ENCODE measurements at places on chromosomes 13 and 19.

GRCh38 chr13:110812121-110812868, 98.8 kb downstream of the ING1 start:
- no peak for DNase-seq

DNA sequence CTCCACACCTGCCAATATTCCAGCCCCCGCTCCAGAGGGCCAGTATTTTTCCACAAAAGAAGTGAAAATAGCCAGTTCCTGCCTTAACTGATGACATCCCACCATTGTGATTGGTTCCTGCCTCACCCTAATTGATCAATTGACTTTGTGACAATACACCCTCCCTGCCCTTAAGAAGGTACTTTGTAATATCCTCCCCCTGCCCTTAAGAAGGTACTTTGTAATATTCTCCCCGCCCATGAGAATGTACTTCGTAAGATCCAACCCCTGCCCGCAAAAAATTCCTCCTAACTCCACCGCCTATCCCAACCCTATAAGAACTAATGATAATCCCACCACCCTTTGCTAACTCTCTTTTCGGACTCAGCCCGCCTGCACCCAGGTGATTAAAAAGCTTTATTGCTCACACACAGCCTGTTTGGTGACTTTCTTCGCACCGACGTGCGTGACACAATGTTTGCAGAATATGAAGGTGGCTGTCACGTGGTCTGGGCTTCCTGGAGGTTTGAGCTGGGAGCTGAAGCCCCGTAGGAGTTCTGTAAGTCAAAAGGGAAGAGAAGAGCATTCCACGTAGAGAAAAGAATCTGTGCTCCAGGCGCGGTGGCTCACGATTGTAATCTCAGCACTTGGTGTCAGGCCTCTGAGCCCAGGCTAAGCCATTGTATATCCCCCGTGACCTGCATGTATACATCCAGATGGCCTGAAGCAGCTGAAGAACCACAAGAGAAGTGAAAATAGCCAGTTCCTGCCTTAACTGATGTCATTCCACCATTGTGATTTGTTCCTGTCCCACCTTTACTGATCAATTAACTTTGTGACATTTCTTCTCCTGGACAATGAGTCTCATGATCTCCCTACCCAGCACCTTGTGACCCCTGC, 6.2 kb upstream of the FUT3 start:
- no peak for DNase-seq

DNA sequence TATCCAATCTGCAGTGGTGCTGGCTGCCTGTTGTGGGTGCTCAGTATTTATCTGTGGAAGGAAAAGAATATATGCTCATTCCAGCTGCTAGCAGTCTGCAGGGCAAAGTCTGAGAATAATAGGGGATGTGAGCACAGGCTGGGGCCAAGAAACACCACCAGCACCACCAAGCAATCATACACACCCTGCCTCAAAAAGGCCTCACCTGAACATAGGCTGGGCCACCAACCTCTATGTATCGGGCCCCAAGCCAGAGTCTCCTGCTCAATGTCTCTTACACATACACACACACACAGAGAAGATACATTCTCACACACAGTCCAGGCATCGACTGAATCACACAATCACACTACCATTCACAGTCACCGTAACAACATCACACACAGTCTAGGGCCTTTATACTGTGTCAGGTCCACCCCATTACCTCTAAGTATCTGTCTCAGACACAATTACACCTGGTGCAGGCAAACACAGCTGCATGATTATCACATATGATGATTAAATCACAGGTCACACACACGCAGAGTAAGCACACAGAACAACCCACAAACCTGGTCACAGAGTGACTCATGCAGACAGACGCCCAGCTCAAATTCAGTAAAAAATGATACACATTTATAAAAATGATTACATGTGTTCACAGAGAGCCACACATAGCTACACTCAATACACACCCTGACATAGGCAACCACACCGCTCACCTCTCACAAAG, 1.3 kb upstream of the ZSCAN22 start:
- no peak for DNase-seq

DNA sequence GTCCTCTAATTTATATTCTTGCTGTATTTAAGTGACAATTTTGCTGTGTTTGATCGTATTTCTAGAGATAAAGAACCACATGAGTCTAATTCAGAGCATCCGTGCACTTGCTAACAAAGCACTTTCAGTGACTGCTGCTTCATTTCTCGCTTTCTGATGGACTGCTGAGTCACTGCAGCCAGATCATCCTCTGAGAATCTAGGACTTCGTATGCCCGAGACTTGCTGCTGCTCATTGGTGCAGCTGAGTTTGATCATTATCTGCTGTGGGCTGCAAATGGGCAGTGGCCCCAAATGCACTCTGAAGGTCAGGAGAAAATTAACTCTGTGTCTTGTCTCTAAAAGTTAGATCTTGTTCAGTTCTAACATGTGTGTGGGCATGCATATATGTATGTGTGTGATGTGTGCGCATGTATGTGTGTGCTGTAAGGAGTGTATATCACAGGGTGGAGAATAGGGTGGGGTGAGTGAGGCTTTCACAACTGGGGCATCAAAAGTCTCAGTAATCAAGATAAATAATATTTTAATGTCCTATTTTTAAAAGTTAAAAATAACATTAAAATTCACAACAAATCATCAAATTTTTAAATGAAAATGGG, 342.6 kb downstream of the MTUS2 start:
- no peak for DNase-seq

DNA sequence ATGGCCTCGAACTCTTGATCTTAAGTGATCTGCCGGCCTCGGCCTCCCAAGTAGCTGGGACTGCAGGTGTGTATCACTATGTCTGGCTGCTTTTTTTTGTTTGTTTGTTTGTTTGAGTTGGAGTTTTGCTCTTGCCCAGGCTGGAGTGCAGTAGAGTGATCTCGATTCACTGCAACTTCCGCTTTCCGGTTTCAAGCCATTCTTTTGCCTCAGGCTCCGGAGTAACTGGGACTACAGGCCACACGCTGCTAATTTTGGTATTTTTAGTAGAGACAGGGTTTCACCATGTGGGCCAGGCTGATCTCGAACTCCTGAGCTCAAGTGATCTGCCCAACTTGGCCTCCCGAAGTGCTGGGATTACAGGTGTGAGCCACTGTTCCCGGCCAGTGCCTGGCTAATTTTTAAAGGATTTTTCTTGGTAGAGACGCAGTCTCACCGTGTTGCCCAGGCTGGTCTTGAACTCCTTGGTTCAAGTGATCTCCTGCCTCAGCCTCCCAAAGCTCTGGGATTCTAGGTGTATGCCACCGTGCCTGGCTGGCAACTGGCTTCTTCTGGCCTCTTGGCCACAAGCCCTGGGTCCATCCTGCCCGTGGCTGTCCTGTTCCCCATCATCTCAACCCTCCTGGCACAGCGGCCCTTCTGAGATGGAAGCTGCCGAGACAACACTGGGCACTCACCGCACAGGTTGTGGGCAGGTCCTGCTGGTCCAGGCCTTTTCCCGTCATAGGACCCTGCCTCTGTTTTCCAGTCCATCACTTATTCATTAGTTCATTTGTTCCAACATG, 11.5 kb downstream of the TECR start:
- DNase-seq = no peak

DNA sequence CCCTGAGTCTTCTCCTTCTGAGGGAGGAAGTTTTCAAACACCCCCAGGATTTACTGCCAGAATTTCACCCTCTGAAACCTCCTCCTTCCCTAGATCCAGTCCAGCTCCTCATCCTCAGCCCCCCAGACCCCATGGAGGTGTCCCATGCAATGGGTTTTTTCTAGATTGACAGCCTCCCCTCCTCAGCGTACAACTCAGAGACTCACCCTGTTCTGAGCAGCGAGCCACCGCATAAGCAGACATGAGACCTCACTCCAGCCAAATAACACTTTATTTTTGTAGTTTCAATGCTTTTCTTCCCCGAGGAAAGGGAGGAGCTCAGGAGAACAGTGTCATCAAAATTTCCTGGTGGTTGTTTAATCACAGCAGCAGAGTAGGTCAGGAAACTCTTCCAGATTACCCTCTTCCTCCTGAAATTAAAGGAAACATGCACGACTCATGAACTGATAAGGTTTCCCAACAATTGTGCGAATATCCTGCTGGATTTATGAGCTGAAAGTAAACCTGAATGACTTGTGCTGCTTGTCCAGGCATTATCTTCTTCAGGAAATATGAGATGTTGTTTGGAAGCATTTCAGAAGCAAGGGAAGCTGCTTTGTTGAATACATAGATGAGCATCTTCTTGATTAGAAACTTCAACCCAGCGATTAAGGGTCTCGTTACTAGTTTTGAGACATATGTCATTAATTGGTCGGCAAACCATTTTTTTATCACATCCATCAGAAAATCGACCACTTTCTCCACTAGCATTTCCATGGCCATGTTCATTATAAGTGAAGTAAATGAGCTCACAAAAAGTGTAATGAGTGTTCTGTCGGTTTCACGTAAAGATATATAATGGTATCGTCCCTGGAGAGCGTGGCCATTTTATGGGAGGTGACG, 36.2 kb downstream of the ERICH4 start:
- no peak for DNase-seq

GRCh38 chr19:30521937-30522336, 149.8 kb downstream of the ZNF536 start:
- no peak for DNase-seq

DNA sequence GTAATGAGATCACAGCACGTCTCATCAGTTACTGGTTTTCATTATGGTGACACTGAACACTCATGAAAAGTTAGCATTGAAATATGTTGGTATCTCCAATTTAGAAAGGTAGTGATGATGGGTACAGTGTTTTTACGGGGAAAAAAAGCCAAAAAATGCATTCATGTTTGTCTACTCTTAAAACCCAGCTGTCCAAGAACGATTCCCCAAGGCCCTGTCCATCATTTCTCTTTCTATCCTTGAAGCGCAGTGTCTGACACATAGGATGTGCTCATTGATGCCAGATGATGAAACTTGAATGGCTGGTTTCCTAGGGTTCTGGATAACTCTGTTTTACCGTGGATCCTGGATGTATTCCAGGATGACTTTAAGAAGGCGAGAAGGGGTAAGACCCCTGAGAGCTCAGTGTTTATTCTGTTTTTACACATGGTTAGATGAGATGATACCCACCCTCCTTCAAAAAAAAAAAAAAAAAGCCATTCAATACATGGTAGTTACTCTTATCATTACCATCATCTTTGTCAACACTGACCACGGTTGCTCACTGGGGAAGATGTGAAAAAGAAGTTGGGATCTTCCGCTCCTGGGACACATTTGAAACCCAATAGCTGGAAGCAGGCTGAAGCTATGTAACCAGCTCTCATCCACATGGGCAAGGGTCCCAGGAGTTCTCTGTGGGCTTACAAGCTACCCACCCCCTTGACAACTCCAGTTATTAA, 22.5 kb downstream of the SERP2 start:
- DNase-seq = no peak

DNA sequence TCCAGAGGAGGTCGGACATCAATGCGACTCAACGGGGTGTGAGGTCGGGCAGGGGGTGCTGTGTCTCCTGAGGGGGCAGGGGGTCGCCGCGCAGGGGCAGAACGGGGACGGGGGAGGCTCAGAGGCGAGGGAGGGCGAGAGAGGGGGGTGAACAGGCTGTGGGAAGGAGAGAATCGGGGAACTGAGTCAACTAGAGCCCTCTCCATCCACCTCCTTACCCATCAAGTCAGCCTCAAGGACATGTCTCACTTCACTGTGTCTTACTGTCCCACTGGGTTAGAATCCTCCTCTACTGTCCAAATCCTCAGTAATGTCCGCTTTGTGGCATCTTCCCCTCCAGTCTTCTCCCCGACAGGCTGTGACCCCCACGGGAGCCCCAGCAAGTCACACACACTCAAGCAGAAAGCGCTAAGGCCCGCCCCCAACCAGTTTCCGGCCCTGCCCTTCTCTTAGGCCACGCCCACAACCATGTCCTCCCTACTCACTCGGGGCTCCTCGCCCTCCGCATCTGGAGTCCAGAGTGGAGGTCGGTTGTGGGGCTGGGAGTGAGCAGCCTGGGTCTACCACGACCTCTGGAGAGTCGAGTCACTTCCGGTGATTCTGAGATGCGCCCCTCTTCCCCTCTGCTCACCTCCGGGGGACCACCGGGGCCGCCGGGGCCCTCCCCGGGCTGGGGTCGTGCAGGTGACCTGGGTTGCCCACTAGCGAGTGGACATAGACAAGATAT, 9.3 kb downstream of the PLEKHA4 start:
- no peak for DNase-seq

GRCh38 chr19:48964205-48965039, 687 bp upstream of the FTL start:
- no peak for DNase-seq

GRCh38 chr13:32261567-32261966, 53.6 kb downstream of the ZAR1L start:
- DNase-seq = peak; percentile 40

DNA sequence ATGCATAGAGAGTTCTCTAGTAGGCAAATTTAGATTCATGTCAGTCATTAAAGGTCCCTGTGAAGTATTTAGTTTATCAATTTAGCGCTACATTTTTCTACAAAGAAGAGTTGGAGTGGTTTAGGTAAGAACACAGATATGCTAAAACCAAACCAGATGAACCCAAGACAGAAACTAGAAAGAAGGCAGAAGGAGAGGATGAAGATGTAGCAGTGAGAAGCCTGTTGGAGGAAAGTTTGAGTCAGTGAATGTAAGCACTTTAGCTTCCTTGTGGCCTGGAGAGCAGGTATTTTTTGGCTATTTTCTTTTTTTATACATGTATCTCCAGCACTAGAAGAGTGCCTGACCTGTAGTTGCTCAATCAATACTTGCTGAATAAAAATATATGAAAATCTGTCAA, 223.7 kb downstream of the KCNRG start:
- DNase-seq = no peak

GRCh38 chr13:40617801-40618356, 48.6 kb downstream of the FOXO1 start:
- no peak for DNase-seq

DNA sequence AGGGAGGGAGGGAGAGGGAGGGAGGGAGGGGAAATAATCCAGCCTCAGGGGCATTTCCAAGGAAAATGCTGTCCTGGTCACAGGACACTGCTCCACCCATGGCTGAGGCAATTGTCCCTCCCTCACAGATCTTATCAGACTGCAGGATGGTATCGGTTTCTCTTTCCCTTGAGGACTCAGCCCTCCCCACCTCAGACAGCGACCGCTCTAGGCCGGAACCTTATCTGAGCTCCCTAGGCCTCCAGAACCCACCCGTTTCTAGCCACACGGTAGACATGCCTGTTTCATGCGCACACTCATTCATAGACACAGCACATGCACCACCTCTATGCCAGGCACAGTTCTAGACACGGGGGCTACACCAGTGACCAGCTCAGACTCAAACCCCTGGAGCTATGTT, 10.0 kb upstream of the IZUMO2 start:
- no peak for DNase-seq

- DNase-seq = no peak
Observed at GRCh38 chr13:31515427-31515826, 223.9 kb upstream of the RXFP2 start.

DNA sequence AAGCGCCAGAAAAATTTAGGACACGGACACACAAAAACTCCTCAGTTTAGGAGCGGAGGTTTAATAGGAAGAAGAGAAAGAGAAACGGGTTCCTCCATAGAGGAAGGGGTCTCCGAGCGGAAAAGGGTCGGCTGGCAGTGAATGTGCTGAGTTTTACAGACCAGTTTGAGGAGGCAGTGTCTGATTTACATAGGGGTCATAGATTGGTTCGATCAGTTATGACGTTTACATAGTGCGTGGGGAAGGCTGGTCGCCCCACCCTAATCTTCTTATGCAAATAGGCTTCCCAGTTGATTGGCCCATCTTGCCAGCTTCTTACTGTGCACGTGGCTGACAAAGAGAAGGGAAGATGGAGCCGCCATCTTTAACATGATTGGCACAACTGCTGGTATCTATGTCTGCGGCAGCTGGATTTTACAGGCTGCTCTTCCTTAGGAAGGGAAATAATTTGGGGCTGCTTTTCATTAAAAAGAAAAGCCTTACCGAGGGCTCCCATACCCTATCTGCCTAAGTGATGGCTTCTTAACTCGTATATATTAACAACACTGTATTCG, 1.2 kb upstream of the ZNF225 start:
- DNase-seq = peak; percentile 11
